Tongue (tissue), 3 donors: ENCODE measurements at places on chromosomes 4 and X. TPM values are rescaled to one million over a fixed set of nuclear protein-coding genes. Genes with fewer than 3 reads are reported as not detected.

Gene VCX2
- not detected for total RNA-seq

Gene NAA11
- not detected for total RNA-seq

Gene MAGEA2B
- total RNA-seq: not detected

Gene HGFAC
- total RNA-seq: not detected

Gene CTBP1
- total RNA-seq: 193 TPM

Gene SLC6A8
- total RNA-seq: 26.9 TPM

Gene DGAT2L6
- total RNA-seq: not detected

Gene LUZP4
- total RNA-seq: not detected

Gene IL13RA2
- total RNA-seq: 1.6 TPM

Gene PNMA6F
- not detected for total RNA-seq

Gene GLOD5
- total RNA-seq: not detected

Gene ARL9
- not detected for total RNA-seq

Gene BCLAF3
- 12.2 TPM for total RNA-seq

Gene UNC5C
- total RNA-seq: 2.7 TPM

Gene NDUFC1
- 42.5 TPM for total RNA-seq

Gene DCAF4L1
- total RNA-seq: not detected

Gene PCDH7
- 65.0 TPM for total RNA-seq

Gene KCNE5
- 33.6 TPM for total RNA-seq

Gene ATP10D
- 27.8 TPM for total RNA-seq

Gene IL2RG
- total RNA-seq: 4.3 TPM

Gene HMGN5
- 5.0 TPM for total RNA-seq

Gene PDCL2
- total RNA-seq: not detected

Gene EMCN
- total RNA-seq: 25.1 TPM

Gene CXCL1
- 2.1 TPM for total RNA-seq

Gene HTRA3
- total RNA-seq: 35.2 TPM

Gene PIN4
- 7.2 TPM for total RNA-seq

Gene CXorf65
- not detected for total RNA-seq

Gene PGAM4
- not detected for total RNA-seq

Gene VSIG1
- not detected for total RNA-seq

Gene FHIP1A
- total RNA-seq: 66.0 TPM

Gene SLC26A1
- total RNA-seq: 0.31 TPM

Gene ODAPH
- total RNA-seq: not detected

Gene CT45A10
- not detected for total RNA-seq

Gene TACR3
- 5.9 TPM for total RNA-seq

Gene FOXP3
- 0.21 TPM for total RNA-seq

Gene NPNT
- total RNA-seq: 110 TPM

Gene GPC3
- total RNA-seq: 220 TPM

Gene DDX60
- total RNA-seq: 14.0 TPM

Gene ARHGAP36
- 172 TPM for total RNA-seq

Gene POU4F2
- not detected for total RNA-seq

Gene DRP2
- 2.1 TPM for total RNA-seq

Gene FREM3
- not detected for total RNA-seq

Gene DMRTC1
- 0.62 TPM for total RNA-seq

Gene AFP
- not detected for total RNA-seq

Gene NXF3
- not detected for total RNA-seq

Gene TDO2
- 1.0 TPM for total RNA-seq

Gene BTC
- 32.9 TPM for total RNA-seq

Gene MAMLD1
- 3.5 TPM for total RNA-seq

Gene AFF2
- 3.1 TPM for total RNA-seq

Gene RAPGEF2
- 82.6 TPM for total RNA-seq

Gene CYP2U1
- total RNA-seq: 8.8 TPM

Gene PDHA2
- total RNA-seq: not detected
